Nasal cavity respiratory epithelium epithelial cell of viscerocranial mucosa (primary cell): ENCODE measurements at places on chromosomes 5 and 9. TPM values are rescaled to one million over a fixed set of nuclear protein-coding genes. Genes with fewer than 3 reads are reported as not detected.

Gene LHX3
- total RNA-seq = not detected in 2 replicates

Gene NINJ1
- 25.6 and 61.1 TPM in 2 replicates for total RNA-seq

Gene IFNA5
- not detected in 2 replicates for total RNA-seq

Gene AFAP1L1
- 17.2 and 46.1 TPM in 2 replicates for total RNA-seq

Gene C5
- 1.6 and 1.7 TPM in 2 replicates for total RNA-seq

Gene KCTD16
- total RNA-seq = 0.14 and 0.34 TPM in 2 replicates

Gene SLC25A51
- total RNA-seq = 100 and 101 TPM in 2 replicates

Gene NACC2
- total RNA-seq = 8.2 and 24.5 TPM in 2 replicates

Gene SUSD3
- 0.78 TPM in 1 of 2 replicates, not detected in the other for total RNA-seq

Gene PCDHGB5
- total RNA-seq = 4.8 and 14.0 TPM in 2 replicates

Gene EHMT1
- total RNA-seq = 47.2 and 82.1 TPM in 2 replicates

Gene NR2F1-AS1
- 0.34 and 1.8 TPM in 2 replicates for total RNA-seq

Gene SLC6A19
- not detected in 2 replicates for total RNA-seq

Gene CARTPT
- total RNA-seq = not detected in 2 replicates

Gene TNPO1
- total RNA-seq = 366 and 406 TPM in 2 replicates
